Upper lobe of right lung (tissue), 1 donor: ENCODE measurements at places on chromosomes 16 and 17. TPM values are rescaled to one million over a fixed set of nuclear protein-coding genes. Genes with fewer than 3 reads are reported as not detected.

The MMP25 gene
- 12.8 TPM for total RNA-seq

- peak; percentile 74 for DNase-seq
These were observed 254.5 kb upstream of the CACNG5 start for GRCh38 chr17:66580184-66580955.

- DNase-seq = no peak
These were observed 2.2 kb upstream of the SLC12A3 start for GRCh38 chr16:56862776-56863175.

The NTN1 gene
- total RNA-seq = 4.1 TPM

DNA sequence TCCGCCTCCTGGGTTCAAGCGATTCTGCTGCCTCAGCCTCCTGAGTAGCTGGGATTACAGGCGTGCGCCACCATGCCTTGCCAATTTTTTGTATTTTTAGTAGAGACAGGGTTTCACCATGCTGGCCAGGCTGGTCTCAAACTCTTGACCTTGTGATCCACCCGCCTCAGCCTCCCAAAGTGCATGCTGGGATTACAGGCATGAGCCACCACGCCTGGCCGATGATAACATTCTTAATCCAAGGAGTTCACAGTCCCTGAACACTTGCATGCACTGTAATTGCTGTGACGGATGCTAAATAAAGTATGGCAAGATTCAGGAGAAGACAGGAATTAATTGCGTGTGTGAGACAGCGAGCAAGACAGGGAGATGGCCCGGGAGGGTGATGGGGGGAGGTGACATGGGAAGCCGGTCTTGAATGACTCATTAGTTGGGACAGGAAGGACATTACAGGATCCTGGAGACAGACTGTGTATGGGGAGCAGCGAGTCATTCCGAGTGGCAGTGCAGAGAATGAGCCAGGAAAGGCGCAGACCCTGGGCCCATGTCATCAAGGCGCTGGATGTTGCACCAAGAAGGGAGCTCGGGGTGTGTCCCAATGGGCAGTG lies 6.7 kb downstream of the ABCA3 start:
- DNase-seq = no peak

The TMEM132E gene
- 0.23 TPM for total RNA-seq

- DNase-seq = no peak
These were observed 8.1 kb downstream of the ZC3H7A start for GRCh38 chr16:11788914-11789313.

- DNase-seq = peak; percentile 66
These were observed 1.5 kb upstream of the GFAP start for GRCh38 chr17:44916781-44917241.

DNA sequence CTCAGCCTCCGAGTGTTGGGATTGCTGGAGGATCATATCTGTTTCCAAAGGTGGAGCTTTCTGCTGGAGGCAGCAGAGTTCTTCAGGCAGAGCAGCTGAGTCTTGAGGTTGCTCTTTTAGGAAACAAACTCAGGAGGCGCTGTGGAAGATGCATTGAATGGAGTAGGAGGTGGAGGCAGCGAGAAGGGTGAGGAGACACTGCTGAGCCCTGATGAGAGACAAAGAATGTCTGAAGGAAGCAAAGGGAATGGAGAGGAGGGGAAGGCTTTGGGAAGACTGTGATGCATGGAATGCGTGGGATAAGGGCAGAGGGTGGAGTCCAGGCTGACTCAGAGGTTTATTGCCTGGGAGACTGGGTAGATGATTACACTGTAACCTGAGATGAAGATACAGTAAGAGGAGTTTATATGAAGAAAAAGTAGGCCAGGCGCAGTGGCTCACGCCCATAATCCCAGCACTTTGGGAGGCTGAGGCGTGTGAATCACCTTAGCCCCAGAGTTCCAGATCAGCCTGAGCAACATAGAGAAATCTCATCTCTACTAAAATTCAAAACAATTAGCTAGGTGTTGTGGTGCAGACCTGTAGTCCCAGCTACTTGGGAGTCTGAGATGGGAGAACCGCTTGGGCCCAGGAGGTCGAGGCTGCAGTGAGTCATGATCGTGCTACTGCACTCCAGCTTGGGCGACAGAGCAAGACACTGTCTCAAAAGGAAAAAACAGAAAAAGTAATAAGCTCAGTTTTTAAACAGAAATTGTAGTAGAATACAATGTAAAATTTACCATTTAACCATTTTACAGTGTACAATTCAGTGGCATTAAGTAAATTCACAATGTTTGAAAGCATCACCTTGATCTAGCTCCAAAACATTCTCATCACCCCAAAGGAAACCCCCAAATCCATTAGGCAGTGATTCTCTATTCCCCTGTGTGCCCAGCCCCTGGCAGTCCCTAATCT lies 17.8 kb upstream of the TMEM219 start:
- no peak for DNase-seq

DNA sequence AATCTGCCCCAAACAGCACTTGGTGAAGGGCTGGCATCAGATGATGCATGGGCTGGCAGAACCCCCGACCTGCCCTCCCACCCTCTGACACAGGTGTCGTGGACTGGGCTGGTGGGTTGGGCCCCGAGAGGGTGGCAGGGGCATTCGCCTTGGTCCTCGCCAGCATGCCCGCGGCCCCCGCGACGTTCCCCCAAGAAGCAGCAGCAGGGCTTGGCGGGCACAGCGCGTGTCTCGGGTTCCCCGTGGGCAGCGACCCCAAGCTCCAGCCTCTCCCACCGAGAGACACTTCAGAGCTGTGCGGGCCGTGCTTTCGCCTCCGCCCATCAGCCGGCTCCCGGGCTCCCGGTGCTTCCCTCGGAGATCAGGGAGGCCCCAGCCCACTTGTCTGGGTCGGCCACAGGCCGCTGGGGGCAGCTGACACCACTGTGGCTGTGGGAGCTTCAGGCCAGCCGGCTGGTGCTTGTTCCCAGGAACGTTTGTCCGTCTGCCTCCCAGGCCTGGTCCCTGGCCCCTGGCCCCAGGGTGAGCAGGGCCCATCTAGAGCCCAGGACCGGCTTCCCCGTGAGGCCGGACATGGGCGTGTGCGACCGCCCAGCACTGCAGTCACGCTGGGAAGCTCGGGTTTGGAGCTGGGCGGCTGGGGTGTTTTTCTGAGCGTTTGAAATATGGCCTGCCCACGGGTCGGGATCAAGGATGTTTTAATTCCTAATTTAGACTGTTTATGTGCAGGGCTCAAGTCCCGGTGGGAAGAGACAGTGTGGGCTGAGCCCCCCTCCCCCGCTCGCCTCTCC lies 16.6 kb downstream of the CACNA1H start:
- DNase-seq = no peak

DNA sequence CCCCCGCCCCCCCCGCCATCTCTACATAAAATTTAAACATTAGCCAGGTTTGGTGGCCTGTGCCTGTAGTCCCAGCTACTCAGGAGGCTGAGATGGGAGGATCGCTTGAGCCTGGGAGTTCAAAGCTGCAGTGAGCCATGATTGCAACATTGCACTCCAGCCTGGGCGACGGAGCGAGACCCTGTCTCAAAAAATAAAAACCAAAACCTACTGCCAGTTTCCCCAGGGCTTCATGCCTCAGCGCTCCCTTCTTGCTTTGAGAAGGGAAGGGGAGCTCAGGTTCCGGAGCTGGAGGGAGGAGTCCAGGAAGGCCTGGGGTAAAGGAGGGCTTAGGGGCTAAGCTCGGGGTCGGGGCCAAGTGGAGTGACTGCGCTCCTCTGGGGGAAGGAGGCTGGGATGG lies 20.5 kb downstream of the PLCD3 start:
- DNase-seq = no peak

GRCh38 chr17:61245706-61246135 lies 153.9 kb upstream of the TBX2 start:
- no peak for DNase-seq

The ATAD5 gene
- total RNA-seq = 1.1 TPM

The CACNG5 gene
- total RNA-seq = not detected

The TPPP3 gene
- total RNA-seq = 29.7 TPM

The TRAF4 gene
- total RNA-seq = 65.9 TPM

DNA sequence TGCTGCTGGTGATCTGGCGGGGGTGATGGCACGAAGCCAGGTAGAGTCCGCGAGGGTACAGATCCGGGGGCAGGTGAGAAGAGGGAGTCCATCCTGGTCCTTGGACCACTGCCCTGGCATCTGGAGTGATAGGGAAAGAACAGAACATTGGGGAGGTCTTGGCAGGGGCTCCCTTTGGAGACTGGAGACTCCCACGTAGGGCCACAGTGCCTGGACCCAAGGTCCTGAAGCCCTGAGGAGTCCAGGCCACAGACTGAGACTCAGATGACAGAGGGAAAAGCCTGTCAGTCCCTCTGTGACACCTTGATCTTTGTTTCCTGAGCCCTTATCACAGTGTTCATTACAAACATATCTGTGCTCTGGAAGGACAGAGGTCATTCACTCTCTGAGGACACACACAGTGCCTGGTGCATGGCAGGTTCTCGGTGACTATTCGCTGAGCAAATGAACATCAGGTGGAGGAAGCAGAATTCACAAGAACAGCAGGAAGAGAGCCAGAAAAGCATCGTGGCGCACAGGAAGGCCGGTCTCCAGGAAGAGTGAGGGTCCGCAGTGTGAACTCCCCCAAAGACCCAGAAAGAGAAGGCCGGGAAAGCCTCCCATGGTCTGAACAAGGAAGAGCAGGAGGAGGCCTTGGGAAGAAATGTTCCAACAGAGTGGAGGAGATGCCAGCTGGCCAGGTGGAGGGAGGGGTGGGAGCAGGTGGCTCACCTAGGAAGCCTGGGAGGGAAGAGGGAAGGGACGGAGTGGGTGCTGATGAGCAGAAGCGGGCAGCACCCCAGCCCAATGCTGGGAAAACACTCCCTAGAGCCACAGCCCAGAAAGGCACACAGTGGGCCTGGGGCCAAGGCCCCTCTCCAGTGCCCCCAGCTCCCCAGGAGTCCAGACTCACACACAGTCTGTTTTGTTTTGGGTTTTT lies 20.5 kb downstream of the PEMT start:
- DNase-seq = no peak

DNA sequence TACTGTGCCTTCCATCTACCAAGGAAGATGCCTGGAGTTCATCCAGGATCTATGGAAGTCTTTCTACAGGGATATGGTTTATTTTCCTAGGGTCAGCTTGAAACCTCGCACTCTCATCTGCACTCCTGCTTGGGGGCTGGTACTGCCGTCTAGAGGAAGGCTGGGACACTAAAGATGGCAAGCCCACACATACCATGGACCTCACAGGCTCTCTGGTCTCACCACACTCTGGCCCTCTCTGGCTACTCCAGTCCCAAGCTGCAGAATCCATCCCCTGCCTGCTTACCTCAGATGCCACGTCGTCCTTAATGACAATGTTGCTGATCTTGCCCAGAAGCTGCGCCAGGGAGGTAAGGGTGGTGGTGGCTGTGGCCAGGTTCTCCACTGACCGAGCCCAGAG lies 2.1 kb upstream of the UNC119 start:
- no peak for DNase-seq

DNA sequence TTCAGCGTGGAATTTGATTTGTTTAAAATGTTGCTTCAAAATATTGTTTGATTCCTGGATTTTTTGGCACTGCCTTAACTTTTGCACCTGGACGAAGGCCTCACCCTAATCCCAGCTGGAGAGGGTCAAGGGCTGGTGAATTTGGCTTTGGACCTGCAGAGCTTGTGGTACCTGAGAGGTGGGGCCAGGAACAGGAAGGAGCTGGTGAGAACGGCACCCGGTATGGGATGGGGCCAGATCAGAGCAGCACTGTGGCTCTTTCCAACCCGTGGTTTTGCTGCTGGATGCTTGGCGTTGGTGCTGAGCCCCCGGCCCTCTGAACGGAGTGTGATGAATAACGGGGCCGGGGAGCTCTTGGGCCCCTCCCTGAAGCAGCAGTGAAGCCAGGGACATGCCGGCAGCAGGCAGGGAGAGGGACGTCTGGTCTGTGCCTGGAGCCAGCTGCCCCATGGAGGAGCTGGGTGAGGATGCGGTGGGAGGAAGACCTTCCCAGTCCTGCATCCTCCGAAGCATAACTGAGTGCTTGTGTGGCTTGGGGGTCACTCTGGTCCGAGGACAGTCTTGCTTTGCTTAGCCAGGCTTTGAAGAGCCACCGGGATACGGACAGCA lies 275.4 kb downstream of the SEC14L1 start:
- DNase-seq = no peak

The SHBG gene
- total RNA-seq = 0.87 TPM

DNA sequence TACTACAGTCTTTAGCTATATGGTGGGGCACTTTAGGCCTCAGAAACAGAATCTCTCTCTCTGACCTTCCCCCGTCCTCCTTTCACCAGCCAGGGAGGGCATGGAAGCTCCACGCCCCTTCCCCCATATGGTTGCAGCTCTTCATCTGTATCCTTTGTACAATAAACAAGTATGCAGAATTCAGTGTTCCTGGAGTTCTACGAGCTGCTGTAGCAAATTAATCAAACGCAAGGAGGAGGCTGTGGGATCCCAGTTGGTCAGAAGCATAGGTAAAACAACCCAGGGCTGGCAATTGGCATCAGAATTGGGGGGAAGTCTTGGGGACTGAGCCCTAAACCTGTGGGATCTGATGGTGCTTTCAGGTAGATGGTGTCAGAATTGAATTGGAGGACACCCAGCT lies 163.7 kb upstream of the NLRP1 start:
- no peak for DNase-seq
